ENCODE measurements at places on chromosomes 2 and 18. TPM values are rescaled to one million over a fixed set of nuclear protein-coding genes. Genes with fewer than 3 reads are reported as not detected.

Gene SLC23A3
- 0.89 TPM for total RNA-seq

DNA sequence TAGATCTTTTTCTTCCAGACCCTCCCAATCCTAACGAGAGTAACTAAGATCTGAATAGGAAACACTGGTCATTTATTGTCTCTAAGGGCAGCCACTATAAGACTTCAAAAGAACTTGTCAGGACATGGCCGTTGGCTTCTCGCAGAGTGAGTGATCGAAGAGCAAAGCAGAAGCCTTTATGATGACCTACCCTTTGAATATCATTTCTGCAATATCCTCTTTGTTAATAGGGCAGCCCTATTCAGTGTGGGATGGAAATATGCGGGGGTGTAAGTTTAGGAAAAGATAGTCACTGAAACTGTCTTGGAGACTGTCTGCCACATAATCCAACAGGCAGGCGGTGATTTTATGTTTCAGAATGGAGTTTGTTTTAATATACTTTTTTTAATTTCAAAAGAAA is 70.9 kb downstream of the FBXO36 start:
- DNase-seq, result no peak

DNA sequence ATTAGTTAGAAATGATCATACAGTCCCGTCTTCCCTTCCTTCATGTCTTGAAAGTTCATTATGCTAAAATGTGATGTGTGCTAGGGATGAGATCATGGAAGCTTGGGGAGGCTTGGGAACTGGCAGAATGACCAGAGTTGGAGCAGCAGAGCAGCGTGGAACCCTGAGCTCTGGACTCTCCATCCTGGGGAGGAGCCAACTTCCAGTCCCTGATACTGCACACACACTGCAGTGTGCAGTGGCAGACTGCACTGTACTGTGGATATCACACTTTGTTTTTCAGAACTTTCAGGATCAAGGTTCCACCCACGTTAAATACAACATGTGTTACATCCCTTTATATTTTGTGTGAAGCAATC is 27.3 kb upstream of the GREB1 start:
- no peak for DNase-seq

DNA sequence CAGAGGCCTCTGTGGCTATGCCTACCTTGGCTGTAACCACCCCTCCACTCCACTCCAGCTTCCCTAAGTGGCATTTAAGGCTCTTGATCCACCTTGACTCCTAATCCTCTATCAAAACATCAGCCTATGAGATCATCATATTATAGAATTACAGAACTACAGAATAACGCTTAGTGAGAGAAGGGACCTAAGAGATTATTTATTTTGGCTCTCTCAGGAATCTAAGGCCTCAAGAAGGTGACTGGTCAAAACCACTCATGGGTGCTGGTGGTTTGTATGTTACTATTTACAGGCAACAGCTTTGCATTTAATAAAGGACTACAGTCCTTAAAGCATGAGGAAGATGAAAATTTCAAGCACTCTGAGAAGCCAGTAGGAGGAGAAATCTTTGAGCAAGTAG is 118.8 kb downstream of the FSHR start:
- DNase-seq, result no peak
